ENCODE measurements at places on chromosomes 4 and X. TPM values are rescaled to one million over a fixed set of nuclear protein-coding genes. Genes with fewer than 3 reads are reported as not detected.
A peak's percentile ranks its signal among the peaks of the same experiment; 100 is the strongest.

GRCh38 chr4:66219401-66219800 is 549.1 kb upstream of the EPHA5 start:
- no peak for DNase-seq

DNA sequence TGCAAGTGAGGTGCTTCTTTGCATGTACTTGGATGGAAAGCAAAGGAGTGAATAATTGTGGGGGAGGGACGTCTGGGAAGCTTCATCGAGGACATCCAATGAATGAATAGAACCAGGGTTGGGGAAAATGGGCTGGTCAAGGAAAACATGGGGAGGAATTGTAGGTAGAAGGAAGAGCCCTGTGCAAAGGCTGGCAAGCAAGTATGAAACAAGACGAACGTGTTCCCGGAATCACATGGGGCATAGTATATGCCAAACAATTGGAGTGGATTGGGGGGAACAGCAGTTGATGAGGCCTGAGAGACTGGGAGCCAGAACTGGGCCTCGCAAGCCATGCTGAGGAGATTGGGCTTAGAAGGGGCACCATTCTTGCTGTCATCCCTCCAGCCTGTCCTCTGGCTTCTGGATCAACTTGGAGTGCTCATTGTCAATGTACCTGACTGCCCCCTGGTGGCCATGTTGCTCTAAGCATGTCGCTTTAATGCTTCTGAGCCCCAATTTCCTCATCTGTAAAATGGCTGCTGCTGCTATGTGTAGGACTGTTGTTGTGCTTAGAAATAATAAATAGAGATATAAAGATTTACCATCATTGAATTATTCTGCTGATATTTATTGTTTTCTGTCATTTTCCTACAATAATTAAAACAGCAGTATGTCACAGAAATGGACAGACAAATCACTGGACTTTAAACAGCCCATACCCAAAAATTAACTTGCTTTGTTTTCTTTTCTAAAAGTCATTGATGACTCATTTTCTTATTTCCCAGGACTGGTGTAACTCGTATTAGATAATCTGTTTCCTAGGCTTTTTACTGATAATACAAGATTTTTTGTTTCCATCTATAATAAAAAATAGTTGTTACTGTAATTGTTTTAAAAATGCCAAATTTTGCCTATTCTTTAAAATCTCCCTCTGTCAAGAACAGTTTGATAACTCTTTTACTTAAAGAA is 66.4 kb downstream of the JADE3 start:
- peak; percentile 59 for DNase-seq

The FBXL5 gene
- total RNA-seq = 35.0 TPM

The SPATA4 gene
- not detected for total RNA-seq

DNA sequence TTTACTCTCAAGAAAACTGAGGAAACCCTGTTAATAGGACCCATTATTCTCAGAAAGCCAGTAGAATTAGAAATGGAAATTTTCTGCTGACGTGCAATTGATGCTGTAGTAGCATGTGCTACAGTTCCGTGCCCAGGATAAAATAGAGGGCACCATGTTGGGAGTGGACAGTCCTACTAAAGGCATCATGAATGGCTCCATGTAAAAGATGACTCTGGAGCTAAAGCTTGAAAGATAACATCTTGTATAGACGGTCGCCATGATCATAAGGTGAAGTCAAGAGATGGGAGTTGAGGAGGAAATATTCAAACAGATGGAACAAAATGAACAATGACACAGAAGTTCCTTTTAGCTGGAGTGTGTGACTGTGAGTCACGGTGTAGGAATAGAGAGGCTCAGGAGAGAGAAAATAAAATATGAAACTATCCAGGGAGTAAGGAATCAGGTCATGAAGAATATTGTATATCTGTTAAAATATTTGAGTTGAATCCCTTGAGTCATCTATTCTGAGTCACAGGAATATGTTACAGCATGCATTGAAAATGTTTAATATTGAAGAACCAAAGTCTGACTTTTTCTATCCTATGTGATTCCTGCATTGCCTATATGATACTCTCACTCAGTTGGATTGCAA is 31.8 kb downstream of the ANXA10 start:
- no peak for DNase-seq

Data from MG63 (cell line).